ENCODE measurements at places on chromosomes 3 and 15. TPM values are rescaled to one million over a fixed set of nuclear protein-coding genes. Genes with fewer than 3 reads are reported as not detected.

DNA sequence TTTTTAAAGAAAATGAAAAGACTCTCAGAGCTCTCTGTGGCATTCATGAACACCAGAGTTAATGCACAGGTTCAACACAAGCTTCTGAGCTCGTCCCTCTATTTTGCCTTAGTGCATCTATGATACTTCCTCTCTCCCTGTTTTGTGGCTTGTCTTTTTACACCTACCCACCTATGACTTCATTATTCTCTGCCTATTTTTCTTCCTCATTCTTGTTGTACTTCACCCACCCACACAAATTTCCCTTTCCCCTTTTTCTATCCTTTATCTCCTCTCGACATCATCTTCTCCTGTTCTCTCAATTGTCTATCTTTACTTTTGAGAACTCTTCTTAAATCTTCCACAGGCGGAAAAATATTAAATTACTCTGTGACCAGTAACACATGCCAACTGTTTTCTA is 48.6 kb downstream of the OR5H15 start:
- no peak overlapping the region for H3K4me3 ChIP-seq
- no peak for DNase-seq
- H3K36me3 ChIP-seq, result no peaks in the 10 kb centered on the region
- no peak overlapping the region for H3K27ac ChIP-seq
- H3K27me3 ChIP-seq, result no peaks in the 10 kb centered on the region
- no peaks in the 10 kb centered on the region for H3K4me1 ChIP-seq

GRCh38 chr3:13115991-13116390 is 42.8 kb upstream of the IQSEC1 start:
- peaks cover 22% of the 10 kb centered on the region for H3K27me3 ChIP-seq
- H3K4me3 ChIP-seq, result no peak overlapping the region
- peak; percentile 24 for DNase-seq

DNA sequence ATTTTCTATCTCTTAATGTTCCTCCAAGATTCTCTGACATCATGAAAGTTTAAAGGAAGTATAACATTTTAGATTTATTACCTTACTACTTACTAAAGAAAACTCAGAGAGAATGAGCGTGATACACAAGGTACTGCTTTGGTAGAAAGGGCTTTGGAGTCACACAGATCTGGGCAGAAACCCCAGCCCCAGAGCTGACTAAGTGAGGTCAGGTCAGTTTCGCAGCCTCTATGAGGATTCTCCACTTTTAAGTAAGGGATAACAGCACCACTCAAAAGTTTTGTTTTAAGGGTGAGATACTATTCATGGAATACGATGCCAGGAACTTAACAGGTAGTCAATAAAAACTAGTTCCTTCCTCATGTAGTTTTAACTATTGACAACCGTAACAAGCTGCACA is 76.1 kb downstream of the CLDN11 start:
- H3K27me3 ChIP-seq, result no peaks in the 10 kb centered on the region
- no peak for DNase-seq
- no peaks in the 10 kb centered on the region for H3K4me1 ChIP-seq
- H3K36me3 ChIP-seq, result no peaks in the 10 kb centered on the region
- H3K4me3 ChIP-seq, result no peak overlapping the region
- H3K27ac ChIP-seq, result no peak overlapping the region

DNA sequence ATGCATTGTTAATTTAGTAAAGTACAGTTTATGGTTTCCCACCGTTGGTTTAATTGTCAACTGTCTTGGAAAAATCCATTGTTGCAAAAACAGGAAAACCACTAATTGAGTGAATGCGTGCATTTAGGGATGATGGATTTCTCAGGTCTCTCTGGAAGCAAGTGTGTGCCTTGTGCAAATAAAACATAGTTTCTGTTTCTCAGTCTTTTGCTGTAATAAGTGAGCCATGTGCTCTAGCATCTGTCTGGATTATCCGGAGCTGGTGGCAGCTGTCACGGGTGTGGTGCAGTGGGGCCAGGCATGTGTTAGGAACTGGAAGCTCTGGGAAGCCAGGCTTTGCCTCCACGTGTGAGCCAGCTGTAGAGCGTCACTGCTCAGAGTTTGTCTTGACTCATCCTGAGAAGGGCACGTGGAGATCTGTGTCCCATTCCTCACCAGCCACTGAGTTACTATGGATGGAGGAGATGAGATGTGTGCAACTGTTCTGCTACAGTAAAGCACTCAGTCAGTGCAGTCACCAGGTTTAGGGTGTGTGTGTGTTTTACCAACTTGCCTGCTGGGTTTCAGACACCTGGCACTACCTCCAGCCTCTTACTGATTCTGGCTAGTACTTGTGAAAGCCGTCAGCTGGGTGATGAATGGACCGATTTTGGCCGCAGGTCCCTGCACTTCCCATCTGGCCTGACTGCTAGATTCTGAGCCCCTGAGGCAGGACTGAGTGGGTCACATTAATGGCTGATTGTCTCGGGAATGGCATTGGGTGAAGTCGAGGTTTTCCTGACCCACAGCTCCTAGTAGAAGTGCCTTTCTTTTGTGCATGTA is 7.2 kb downstream of the APBA2 start:
- H3K27ac ChIP-seq, result no peak overlapping the region
- no peaks in the 10 kb centered on the region for H3K27me3 ChIP-seq
- no peaks in the 10 kb centered on the region for H3K4me1 ChIP-seq
- H3K36me3 ChIP-seq, result no peaks in the 10 kb centered on the region

GRCh38 chr3:112640276-112640929 is 540 bp downstream of the CCDC80 start:
- H3K27me3 ChIP-seq, result no peaks in the 10 kb centered on the region
- peak overlapping the region; percentile 17 for H3K4me3 ChIP-seq
- H3K4me1 ChIP-seq, result peaks cover 70% of the 10 kb centered on the region
- peak; percentile 75 for DNase-seq
- H3K27ac ChIP-seq, result peak overlapping the region; percentile 80
- no peaks in the 10 kb centered on the region for H3K36me3 ChIP-seq

- H3K36me3 ChIP-seq, result no peaks in the 10 kb centered on the region
- H3K27me3 ChIP-seq, result no peaks in the 10 kb centered on the region
- H3K4me3 ChIP-seq, result no peak overlapping the region
- no peak overlapping the region for H3K27ac ChIP-seq
Measured at GRCh38 chr15:89772932-89773583, 3.1 kb upstream of the MESP2 start.

- no peaks in the 10 kb centered on the region for H3K27me3 ChIP-seq
- H3K4me1 ChIP-seq, result no peaks in the 10 kb centered on the region
- H3K27ac ChIP-seq, result no peak overlapping the region
- DNase-seq, result no peak
Measured at GRCh38 chr3:49636883-49637609, 37.1 kb upstream of the APEH start.

DNA sequence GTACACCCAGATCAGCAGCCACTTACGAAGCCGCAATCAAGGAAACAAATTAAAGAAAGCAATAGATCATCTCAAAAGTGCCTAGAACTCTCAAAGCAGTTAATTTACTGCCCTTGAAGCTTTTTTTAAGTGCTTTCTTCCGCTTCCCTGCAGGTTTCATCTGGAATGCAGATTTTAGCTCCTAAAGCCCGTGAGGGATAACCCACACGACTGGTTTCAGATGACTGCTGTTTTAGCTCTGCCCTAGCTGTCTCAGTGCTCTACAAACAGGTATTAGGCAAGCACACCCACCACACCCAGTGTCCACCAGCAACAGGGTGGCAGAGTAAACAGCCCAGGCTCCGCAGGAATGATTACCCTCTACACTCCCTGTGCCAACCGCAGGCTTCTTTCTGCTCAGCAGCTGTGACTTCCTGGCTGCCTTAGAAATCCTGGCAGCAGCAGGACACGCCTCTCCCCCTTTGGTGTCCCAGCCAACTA is 126.0 kb downstream of the FMN1 start:
- no peaks in the 10 kb centered on the region for H3K4me1 ChIP-seq
- H3K36me3 ChIP-seq, result no peaks in the 10 kb centered on the region
- H3K27ac ChIP-seq, result no peak overlapping the region

- peaks cover 68% of the 10 kb centered on the region for H3K4me1 ChIP-seq
- no peaks in the 10 kb centered on the region for H3K27me3 ChIP-seq
- H3K27ac ChIP-seq, result peak overlapping the region; percentile 72
- H3K36me3 ChIP-seq, result peaks cover 28% of the 10 kb centered on the region
- no peak overlapping the region for H3K4me3 ChIP-seq
- DNase-seq, result no peak
Measured at GRCh38 chr15:85580879-85581278, 200.5 kb downstream of the AKAP13 start.

GRCh38 chr3:9903904-9904303 is 1.3 kb downstream of the IL17RE start:
- no peak overlapping the region for H3K4me3 ChIP-seq
- DNase-seq, result no peak
- no peaks in the 10 kb centered on the region for H3K27me3 ChIP-seq
- H3K36me3 ChIP-seq, result no peaks in the 10 kb centered on the region
- H3K27ac ChIP-seq, result no peak overlapping the region

- H3K4me3 ChIP-seq, result no peak overlapping the region
- peaks cover 52% of the 10 kb centered on the region for H3K36me3 ChIP-seq
- no peak for DNase-seq
- H3K27ac ChIP-seq, result no peak overlapping the region
- no peaks in the 10 kb centered on the region for H3K27me3 ChIP-seq
Measured at GRCh38 chr3:66386011-66386924, 114.6 kb downstream of the LRIG1 start.

- no peaks in the 10 kb centered on the region for H3K27me3 ChIP-seq
- no peak overlapping the region for H3K4me3 ChIP-seq
- no peak overlapping the region for H3K27ac ChIP-seq
- no peaks in the 10 kb centered on the region for H3K4me1 ChIP-seq
Measured at GRCh38 chr3:16249886-16250285, 14.9 kb downstream of the DPH3 start.

GRCh38 chr3:25973122-25973521 is 183.2 kb downstream of the OXSM start:
- no peak overlapping the region for H3K27ac ChIP-seq
- H3K4me1 ChIP-seq, result no peaks in the 10 kb centered on the region
- H3K36me3 ChIP-seq, result no peaks in the 10 kb centered on the region
- no peak for DNase-seq
- no peaks in the 10 kb centered on the region for H3K27me3 ChIP-seq

- DNase-seq, result no peak
- H3K4me3 ChIP-seq, result peak overlapping the region; percentile 99
- H3K27ac ChIP-seq, result peak overlapping the region; percentile 89
- no peaks in the 10 kb centered on the region for H3K36me3 ChIP-seq
- H3K27me3 ChIP-seq, result no peaks in the 10 kb centered on the region
Measured at GRCh38 chr3:87227835-87228144, 681 bp downstream of the CHMP2B start.

- H3K4me1 ChIP-seq, result peaks cover 12% of the 10 kb centered on the region
- H3K27ac ChIP-seq, result no peak overlapping the region
- no peak for DNase-seq
- no peaks in the 10 kb centered on the region for H3K36me3 ChIP-seq
- H3K27me3 ChIP-seq, result peaks cover 5% of the 10 kb centered on the region
Measured at GRCh38 chr3:50150863-50151686, 4.0 kb upstream of the SEMA3F start.

GRCh38 chr15:70234256-70234905 is 136.7 kb upstream of the TLE3 start:
- H3K4me3 ChIP-seq, result no peak overlapping the region
- H3K27me3 ChIP-seq, result no peaks in the 10 kb centered on the region
- no peaks in the 10 kb centered on the region for H3K4me1 ChIP-seq
- no peaks in the 10 kb centered on the region for H3K36me3 ChIP-seq

DNA sequence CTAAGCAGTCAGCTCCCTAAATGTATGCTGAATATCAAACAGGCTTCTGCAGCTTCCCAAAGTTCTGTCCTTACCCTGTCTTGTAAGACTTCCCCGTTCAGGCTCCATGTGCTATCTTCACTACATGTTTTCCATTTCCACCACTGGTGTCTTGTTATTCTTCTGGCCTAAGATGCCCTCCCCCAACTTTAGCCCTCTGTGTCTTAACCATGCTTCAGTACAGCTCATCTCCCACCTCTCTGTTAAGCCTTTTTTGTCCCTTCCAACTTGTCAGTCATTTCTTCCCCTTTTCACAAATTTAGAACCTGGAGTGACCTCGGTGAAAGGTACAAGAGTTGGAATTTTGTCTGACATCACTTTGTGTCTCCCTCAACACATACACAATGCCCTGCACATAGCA is 151.7 kb upstream of the TBL1XR1 start:
- no peak overlapping the region for H3K27ac ChIP-seq
- no peaks in the 10 kb centered on the region for H3K27me3 ChIP-seq
- no peaks in the 10 kb centered on the region for H3K4me1 ChIP-seq
- H3K4me3 ChIP-seq, result no peak overlapping the region

DNA sequence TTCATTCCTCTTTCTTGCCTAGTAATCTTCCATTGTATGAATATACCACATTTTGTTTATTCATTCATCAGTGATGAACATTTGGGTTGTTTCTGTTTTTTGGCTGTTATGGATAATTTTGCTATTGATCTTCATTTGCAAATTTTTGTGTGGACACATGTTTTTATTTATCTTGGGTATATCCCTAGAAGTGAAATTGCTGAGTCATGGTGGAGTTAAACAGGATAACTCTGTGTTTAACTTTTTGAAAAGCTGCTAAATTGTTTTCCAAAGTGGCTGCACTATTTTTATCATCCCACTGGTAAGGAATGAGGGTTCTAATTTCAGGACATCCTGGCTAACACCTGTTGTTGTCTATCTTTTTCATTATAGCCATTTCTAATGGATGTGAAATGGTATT is 74.6 kb upstream of the ARL6 start:
- H3K27ac ChIP-seq, result no peak overlapping the region
- DNase-seq, result no peak
- no peaks in the 10 kb centered on the region for H3K27me3 ChIP-seq
- H3K4me1 ChIP-seq, result peaks cover 7% of the 10 kb centered on the region
- no peaks in the 10 kb centered on the region for H3K36me3 ChIP-seq
- no peak overlapping the region for H3K4me3 ChIP-seq

DNA sequence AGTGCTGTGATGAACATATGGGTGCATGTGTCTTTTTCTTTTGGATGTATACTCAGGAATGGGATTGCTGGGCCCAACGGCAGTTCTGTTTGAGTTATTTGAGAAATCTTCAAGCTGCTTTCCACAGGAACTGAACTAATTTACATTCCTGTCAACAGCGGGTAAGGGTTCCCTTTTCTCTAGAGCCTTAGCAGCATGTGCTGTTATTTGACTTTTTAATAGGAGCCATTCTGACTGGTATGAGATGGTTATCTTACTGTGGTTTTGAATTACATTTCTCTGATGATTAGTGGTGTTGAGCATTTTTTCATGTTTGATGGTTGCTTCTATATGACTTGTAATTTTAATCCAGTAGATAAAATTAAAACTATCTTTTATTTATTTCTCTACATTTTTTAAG is 1168.6 kb upstream of the ALCAM start:
- H3K36me3 ChIP-seq, result no peaks in the 10 kb centered on the region
- no peak for DNase-seq
- H3K4me1 ChIP-seq, result no peaks in the 10 kb centered on the region
- no peak overlapping the region for H3K4me3 ChIP-seq
- H3K27me3 ChIP-seq, result no peaks in the 10 kb centered on the region
- H3K27ac ChIP-seq, result no peak overlapping the region

GRCh38 chr15:67022587-67023105 is 42.8 kb upstream of the SMAD3 start:
- no peaks in the 10 kb centered on the region for H3K27me3 ChIP-seq
- H3K4me1 ChIP-seq, result peaks cover 37% of the 10 kb centered on the region

GRCh38 chr3:108221393-108221792 is 831 bp downstream of the IFT57 start:
- no peaks in the 10 kb centered on the region for H3K36me3 ChIP-seq
- H3K27ac ChIP-seq, result peak overlapping the region; percentile 80
- DNase-seq, result no peak
- no peaks in the 10 kb centered on the region for H3K27me3 ChIP-seq
- H3K4me1 ChIP-seq, result peaks cover 31% of the 10 kb centered on the region
- peak overlapping the region; percentile 82 for H3K4me3 ChIP-seq

ZNF80 gene
- polyA plus RNA-seq, result not detected

LDHAL6B gene
- not detected for polyA plus RNA-seq

FAM107A gene
- polyA plus RNA-seq, result 36.6 TPM

RSRC1 gene
- polyA plus RNA-seq, result 17.4 TPM

GOLGA6L7 gene
- polyA plus RNA-seq, result not detected

AMT gene
- 11.8 TPM for polyA plus RNA-seq

IGF2BP2 gene
- polyA plus RNA-seq, result 20.7 TPM
